ENCODE measurements at places on chromosomes 3 and 15.

GRCh38 chr3:134672571-134672970 lies 21.7 kb upstream of the KY start:
- no peak for DNase-seq

- DNase-seq, result no peak
These were observed 85.1 kb downstream of the PDCD6IP start for GRCh38 chr3:33883538-33883950.

DNA sequence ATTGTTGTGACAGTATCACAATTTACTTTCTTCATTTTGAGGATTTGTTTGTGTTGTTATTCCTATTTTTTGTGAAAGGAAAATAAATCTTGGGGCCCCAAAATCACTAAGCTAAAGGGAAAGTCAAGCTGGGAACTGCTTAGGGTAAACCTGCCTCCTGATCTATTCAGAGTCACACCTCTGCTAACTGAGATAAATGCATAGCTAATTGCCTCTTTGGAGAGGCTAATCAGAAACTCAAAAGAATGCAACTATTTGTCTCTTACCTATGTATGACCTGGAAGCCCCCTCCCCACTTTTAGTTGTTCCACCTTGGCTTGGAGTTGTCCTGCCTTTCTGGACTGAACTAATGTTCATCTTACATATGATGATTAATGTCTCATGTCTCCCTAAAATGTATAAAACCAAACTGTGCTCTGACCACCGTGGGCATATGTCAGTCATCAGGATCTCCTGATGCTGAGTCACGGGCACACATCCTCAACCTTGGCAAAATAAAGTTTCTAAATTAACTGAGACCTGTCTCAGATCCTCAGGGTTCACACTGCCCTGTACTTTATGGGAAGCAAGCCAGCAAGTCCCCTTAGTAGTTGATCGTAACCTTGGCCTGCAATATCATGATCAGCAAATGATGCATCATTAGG lies 523.2 kb upstream of the GOLIM4 start:
- DNase-seq, result no peak

DNA sequence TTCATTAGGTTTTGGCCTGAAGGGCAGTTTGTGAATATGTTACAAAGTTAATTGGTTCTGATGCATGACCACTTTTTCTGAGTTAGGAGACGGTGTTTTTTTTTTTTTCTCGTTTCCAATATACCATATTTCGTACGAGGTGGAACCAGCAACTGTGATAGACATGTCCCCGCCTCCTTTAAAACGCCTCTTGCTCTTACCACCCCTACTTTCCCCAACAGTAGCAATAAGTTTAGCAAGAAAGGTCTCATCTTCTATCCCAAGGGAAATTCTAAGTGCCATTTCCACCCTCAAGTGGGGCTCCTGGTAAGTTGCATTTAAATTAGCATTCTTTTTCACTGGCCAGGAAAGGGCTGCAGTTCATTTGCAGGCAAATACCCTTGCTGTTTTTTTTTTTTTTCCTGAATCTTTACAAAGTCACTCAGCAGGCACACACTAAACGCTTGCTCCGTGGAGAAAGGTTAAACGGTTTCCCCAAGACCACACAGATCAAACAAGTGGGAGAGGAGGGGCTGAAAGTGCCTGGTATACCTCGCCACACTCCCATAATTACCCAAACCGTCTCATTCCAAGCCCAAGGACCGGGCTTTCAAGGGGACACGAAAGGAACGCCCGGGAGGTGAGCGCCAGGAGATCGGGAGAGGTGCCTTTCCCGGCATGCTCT lies 39.5 kb upstream of the MGA start:
- DNase-seq, result no peak

DNA sequence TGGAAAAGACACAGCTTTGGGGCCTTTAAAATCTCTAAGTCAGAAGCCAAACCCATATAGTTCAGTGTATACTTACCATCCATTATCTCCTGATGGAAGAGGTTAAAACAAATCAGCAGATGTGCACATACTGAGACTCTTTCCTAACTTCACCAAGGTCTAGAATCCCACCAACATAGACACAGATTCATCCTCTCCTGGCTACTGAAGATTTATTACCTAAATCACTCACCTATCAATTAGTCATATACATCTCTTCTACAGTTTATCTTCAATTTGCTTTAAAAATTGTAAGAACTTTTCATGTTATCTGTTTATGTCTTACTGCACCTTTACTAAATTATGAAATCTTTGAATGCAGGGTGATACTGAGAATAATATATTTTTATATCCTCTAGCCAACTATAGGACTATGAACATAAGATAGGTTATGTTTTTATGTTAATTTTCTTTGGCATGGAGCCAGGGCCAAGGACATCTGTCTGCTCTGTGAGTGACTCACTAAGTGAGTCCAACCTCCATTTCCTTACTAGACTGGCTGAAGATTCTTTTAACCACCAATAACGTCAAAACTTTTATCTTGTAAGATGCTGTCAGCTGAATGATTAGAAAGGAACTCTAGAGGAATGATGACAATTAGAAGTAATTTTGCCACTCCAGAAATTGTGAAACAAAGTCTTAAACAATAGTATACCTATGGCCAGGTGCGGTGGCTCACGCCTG lies 397.6 kb downstream of the FOXP1 start:
- DNase-seq, result no peak

DNA sequence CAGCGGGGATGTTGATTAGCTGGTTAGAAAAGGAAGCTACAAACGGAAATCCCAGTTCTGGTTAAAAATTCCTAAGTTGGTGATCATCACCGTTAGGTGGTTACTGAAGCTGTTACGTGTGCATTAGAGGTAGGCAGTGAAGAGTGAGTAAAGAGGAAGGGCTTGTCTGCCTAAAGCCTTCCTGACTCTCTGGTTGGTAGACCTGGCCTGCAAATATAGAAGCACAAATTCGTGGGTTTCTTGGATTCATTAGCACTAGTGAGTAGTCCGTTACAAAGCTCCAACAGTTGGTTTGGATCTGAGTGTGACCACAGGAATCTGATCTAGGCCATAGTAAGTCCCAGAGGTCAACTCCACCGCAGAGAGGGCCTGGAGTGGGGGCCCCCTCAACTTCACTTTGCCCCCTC lies 174.0 kb upstream of the TP63 start:
- no peak for DNase-seq

- DNase-seq, result no peak
These were observed 269.5 kb downstream of the ZBTB20 start for GRCh38 chr3:114877378-114878113.

DNA sequence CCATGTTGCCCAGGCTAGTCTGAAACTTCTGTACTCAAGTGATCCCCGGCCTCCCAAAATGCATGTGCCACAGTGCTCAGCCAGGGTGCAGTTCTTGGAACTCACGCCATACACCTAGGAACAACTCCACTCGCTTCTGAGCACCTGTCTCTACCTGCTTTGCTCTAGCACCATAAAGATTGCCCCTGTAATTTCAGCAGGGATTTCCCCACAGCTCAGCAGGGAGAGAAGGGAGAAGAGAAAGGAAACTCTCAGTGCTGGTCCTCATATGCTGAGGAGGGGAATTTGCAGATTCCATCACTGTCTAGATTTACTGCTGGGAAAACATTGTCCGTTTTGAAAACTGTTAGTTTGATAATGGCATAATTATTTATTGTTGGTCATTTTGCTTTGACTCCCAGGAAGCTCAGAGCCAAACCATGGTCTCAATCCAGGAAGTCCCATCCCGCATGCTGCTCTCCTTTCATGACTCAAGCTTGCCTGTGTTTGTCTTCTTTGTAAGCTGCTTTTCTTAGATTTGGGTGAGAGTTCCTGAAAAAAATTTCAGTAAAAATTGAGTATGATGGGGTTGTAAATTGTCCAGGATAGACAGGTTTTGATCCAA lies 24.2 kb downstream of the TRIM71 start:
- DNase-seq, result no peak

DNA sequence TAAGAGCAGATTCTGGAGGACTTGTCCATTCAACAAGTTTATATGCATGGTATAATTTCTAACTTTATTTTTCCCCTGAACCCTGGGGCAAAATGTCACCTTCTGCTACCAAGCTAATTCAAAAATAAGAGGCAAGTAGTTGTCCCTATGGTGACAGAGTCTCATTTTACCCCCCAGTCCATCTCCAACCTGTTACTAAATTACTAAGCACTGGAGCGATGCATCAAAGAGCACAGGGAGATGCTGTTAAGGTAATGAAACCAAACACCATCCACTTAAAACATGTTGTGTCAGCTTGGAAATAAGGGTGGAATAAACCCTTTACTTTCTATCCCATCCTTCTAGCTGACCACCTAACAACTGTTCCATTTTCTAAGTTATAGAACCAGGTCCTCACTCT lies 417.4 kb upstream of the ATP11B start:
- DNase-seq, result no peak

GRCh38 chr3:125609384-125609783 lies 14.1 kb upstream of the OSBPL11 start:
- DNase-seq, result no peak

DNA sequence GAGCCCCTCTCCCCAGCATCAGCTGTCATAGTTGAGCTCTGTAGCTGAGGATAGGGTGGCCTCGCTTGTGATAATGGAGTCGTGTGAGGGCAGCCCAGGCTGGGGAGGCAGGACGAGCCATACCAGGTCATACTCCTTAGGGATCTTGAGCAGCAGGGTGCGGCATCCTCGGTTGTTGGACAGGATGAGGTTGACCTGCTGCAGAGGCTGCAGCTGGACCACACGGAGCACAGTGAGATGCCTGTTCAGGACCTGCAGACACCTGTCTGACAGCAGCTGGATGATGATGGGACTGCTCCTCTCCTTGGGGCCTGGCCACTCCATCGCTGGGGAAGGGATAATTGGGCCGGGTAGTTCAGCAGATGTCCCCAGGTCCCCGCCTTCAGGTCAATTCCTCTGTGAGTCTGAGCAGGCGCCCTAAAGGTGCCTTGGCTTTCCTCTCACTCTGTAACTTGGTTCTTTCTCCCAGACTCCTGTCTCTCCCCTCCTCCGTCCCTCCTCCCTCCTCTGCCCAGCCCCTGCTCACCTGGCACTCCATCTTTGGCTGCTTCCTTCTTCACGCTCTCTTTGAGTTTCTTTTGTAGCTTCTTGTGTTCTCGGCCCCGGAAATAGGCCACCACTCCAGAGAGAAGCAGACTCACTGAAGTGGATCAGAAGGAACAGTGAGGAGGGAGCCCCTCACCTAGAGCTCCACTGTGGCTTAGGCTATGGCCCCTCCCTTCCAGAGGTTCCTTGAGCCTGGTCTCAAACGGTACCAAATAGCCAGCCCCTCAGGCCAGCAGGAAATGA lies 7.8 kb downstream of the DUOX2 start:
- no peak for DNase-seq

DNA sequence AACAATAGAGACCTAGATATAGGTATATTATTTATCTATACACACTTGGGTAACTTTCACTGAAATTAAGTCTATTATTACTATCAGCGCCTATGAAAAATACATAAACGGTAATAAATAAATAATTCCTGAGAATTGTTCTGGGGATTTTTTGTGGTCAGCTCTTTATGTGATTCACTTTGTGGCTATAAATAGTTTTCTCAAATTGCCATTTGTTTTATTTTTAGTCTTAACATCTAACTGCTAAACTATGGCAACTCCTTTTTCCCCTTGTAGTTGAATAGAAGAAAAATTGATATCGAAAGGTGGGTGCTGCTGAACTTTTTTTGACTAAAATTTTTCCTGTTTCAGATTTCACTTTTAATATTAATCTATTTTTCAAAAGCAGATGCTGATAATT lies 189.0 kb downstream of the VGLL3 start:
- no peak for DNase-seq

GRCh38 chr15:91426412-91426811 lies 326.4 kb downstream of the SV2B start:
- DNase-seq, result no peak

DNA sequence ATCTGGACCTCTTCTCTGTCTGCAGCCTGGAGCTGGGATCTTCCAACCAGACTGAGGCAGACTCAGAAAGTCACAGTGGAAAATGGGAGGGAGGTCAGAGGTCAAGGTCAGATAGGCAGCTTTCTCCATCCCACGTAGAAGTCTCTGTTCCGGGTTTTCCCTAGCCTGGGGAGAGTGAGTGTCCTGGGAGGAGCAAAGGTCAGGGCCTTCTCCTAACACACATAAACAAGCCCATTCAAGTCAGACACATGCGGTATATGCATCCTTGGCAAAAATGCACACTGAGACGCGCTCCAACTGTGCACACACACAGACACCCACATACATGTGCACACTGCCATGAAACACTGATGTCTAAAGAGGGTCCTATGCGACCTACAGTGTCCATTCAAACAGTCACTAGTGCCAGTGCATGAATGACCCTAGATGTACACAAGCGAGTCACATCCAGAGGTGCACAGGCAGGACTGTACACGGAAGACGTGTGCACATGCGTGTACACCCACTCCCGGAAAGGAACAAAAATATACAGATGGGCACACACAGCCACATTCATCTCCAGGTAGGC lies 681 bp downstream of the TWF2 start:
- DNase-seq, result no peak

GRCh38 chr15:95018888-95019545 lies 787.7 kb downstream of the MCTP2 start:
- DNase-seq, result no peak

DNA sequence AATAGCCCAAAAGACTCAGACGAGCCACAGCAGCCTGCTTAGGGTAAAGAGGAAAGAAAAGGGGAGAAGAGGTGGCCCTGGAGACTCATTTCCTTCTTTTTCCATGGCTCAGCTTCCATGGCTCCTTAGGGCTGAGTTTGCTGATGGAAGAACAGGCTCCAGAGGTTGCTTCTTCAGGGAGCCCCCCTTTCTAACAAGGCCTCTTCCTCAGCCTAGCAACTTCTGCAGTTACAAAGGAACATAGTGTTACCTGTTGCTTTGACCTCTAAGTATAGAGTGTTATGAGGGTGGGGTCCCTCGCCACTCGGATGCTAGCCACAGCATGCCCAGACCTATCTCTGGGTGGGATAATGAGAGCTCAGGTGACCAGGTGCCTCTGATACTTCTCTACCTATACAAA lies 43.2 kb upstream of the SPESP1 start:
- no peak for DNase-seq

DNA sequence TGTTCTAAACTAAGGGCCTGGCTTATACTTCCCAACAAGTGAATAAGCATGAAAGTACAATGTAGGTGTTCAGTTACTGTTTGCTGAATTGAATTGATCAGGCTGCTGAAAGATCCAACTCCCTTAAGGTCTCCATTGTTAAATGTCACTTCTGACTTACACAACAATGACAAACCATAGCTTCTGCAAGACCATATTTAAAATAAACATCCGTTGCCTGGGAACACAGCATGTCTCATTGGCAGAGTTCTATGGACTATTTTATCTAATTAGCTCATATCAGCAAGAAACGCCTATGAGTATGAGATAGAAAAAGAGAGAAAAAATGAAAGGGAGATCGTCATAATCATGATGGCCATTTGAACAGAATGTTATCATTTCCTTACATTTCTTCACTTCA lies 605.4 kb downstream of the FGF12 start:
- no peak for DNase-seq

All from lower lobe of right lung (tissue), 2 donors.